Stimulated activated CD4-positive, alpha-beta T cell treated with anti-CD3 and anti-CD28 coated beads, Interleukin-4, amount 100 ng/mL, for 4 hours (primary cell): ENCODE measurements at places on chromosomes 4 and X.
A peak's percentile ranks its signal among the peaks of the same experiment; 100 is the strongest.

DNA sequence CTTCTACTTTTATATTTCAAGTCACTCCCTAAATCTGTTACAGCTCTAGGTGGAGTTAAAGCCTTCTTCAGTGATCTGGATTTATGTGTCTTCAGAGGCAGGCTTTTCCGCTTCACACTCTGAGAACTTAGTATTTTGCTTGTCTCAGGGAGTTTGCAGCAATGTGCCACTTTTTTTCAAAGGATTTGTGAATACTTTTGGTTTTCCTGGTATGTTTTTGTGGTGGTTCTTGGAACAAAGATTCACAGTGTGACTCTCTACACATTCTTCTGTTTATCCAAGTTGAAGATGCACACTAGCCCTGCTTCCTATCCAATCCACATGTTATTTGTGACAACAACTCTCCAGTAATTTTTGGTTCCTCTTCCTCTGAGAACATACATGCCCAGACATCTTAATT, 1253.7 kb downstream of the TECRL start:
- DNase-seq: no peak

- no peak for DNase-seq
These were observed 330.3 kb downstream of the TRAM1L1 start for GRCh38 chr4:116755051-116755450.

- DNase-seq: no peak
These were observed 17.9 kb downstream of the COX18 start for GRCh38 chr4:73051625-73052024.

- no peak for DNase-seq
These were observed 22.9 kb upstream of the GABRQ start for GRCh38 chrX:152614791-152615190.

- no peak for DNase-seq
These were observed 199.9 kb downstream of the TENM3 start for GRCh38 chr4:182443070-182443469.

DNA sequence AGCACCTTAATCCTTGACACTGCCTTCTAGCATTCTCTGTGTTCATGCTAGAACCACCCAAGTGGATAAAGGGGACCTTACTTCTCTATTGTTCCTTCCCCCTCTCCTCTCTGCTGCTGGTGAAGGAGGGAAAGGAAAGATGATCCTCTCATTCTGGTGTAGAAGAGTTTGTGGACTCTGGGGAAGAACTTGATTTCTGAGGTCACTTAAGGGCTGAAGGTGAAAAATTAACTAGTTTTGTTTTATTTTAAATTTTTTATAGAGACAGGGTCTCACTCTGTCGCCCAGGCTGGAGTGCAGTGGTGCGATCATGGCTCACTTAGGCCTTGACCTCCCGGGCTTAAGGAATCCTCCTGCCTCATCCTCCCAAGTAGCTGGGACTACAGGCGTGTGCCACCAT, 29.8 kb downstream of the SMS start:
- no peak for DNase-seq

GRCh38 chr4:184235526-184235925, 17.9 kb upstream of the ENPP6 start:
- DNase-seq: no peak

- DNase-seq: no peak
These were observed 298.9 kb upstream of the MAGEB16 start for GRCh38 chrX:35499071-35499862.

DNA sequence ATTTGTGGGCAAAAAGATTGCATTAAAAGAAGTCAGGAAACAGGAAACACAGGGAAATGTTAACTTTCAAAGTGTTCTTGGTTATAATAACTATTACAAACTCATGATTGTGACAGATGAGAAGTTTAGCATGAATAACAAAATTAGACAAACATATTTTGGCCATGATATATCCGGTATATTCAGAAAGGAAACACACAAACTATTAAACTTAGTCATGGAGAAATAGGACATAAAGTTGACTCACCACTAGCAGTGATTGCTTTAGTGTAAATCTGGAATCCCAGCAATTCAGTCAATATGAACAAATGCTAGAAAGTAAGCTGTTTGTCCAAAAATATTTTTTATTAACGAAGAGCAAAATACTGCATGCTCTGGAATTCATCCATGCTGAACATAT, 1299.9 kb downstream of the C4orf33 start:
- no peak for DNase-seq

- DNase-seq: no peak
These were observed 53.1 kb downstream of the CCNI start for GRCh38 chr4:77022560-77023179.

DNA sequence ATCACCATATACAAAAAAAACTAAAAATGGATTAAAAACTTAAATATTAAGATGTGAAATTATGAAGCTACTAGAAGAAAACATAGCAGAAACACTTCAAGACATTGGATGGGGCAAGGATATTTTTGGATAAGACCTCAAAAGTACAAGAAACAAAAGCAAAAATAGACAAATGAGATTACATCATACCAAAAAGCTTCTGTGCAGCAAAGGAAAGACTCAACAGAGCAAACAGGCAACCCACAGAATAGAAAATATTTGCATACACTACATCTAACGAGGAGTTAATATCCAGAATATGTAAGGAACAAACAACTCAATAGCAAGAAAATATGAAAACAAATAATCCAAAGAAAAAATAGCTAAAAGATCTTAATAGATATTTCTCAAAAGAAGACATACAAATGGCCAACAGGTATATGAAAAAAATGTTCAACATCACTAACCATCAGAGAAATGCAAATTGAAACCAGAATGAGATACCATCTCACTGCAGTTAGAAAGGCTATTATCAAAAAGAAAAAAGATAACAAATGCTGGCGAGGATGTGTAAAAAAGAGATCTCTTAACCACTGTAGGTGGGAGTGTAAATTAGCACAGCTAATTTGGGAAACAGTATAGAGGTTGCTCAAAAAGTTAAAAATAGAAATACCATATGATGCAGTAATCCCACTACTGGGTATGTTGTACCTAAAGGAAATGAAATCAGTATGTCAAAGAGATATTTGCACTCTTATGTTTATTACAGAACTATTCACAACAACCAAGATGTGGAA, 17.8 kb upstream of the LRCH2 start:
- no peak for DNase-seq

- DNase-seq: peak; percentile 20
These were observed 32.9 kb downstream of the HTT-AS start for GRCh38 chr4:3041192-3042142.

DNA sequence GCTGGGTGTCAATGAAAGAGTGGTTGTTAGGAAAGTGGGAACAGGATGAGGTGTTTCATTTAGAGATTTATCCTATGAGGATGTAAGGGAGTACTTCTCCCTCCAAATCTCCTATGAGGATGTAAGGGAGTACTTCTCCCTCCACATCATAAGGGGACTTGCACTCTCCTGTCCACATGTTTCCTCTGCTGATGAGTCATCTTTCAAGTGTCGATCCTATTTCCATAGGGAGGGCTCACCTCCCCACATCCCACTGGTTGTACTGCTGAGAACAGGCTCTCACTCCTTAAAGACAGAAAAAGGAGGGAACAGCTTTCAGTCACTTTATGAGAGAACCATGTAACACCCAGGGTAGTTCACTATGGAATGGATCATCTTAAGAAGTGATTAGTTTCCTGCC, 65.0 kb downstream of the INPP4B start:
- no peak for DNase-seq

GRCh38 chr4:68734095-68734494, 63.6 kb upstream of the UGT2B15 start:
- no peak for DNase-seq

DNA sequence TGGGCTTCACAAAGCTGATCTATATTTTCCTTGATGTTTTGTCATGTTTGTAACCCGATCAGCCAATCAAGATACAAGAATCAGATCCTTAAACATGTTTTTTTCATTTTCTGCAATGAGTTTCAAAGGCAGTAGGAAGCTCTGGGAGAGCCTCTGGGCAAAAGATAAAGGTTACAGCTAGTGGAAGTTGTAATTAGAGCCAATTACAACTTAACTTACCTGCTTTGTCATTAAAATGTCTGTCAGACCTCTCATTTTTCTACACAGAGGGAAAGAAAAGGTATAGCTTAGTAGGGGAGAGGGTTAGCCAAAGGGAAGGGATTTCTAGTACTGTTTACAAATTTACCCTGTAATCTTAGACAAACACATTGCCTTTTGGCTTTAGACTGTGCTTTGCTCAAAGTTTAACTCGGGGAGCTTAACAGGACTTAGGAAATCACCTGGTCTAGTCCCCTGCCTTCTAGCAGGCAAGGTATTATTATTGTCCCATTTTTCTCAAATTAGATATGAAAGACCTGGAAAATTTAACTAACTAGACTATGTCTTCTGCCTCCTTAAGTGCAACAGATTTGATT, 55.8 kb downstream of the FGF16 start:
- DNase-seq: no peak

GRCh38 chr4:112951362-112952312, 97.8 kb upstream of the ANK2 start:
- no peak for DNase-seq

- DNase-seq: no peak
These were observed 63.9 kb downstream of the CPEB2 start for GRCh38 chr4:15066140-15066539.

GRCh38 chr4:138056541-138056940, 185.6 kb downstream of the SLC7A11 start:
- DNase-seq: no peak

GRCh38 chr4:89363786-89364185, 56.2 kb upstream of the GPRIN3 start:
- DNase-seq: no peak

DNA sequence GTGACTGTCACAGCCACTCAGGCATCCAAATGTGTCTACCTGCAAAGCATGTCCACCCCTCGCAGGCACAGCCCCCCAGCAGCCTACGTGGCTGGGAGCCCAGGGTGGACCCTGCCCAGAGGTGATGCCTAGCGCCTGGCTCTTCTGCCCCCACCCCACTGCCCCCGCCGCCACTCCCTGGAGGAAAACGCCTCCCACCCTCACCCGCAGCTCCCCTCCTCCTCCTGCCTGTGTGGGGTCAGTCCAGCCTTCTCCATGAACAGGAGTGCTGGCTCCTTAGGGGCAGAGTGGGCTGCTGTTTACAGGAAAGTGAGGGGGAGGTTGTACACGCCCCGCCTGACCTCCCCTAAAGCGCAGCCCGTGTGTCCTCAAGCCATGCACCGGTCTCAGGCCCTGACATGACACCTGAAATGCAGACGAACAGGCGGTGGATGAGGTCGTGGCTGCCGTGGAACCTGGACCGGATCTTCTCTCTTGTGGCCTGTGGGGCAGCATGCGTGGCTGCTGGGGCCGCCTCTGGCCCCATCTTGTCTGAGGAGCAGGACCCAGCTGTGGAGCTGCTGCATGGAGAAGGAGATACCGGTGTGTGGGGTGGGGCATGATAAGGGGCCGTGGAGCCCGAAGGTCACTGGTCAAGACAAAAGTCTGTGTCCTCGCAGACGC, 11.9 kb upstream of the MXD4 start:
- no peak for DNase-seq

DNA sequence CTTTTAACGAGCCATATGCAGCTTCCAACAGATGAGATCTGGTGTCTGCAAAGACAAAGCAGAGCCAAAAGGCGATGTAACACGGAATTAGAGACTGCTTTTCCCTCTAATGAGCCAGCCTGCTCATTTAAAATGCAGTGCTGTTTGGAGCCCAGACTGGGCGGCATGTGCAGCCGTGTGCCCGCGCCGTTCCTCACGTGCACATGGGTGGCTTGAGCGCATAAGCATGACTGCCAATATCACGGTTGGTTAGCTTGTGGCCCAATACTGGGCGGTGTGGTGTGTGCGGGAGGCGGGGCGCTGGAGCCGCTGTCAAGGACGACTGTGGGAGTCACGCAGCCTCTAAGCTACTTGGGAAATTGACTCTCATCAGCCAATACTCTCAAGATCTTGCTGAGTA, 87.0 kb upstream of the SCOC start:
- DNase-seq: no peak

GRCh38 chr4:33160126-33160525, 2440.0 kb downstream of the PCDH7 start:
- DNase-seq: no peak

DNA sequence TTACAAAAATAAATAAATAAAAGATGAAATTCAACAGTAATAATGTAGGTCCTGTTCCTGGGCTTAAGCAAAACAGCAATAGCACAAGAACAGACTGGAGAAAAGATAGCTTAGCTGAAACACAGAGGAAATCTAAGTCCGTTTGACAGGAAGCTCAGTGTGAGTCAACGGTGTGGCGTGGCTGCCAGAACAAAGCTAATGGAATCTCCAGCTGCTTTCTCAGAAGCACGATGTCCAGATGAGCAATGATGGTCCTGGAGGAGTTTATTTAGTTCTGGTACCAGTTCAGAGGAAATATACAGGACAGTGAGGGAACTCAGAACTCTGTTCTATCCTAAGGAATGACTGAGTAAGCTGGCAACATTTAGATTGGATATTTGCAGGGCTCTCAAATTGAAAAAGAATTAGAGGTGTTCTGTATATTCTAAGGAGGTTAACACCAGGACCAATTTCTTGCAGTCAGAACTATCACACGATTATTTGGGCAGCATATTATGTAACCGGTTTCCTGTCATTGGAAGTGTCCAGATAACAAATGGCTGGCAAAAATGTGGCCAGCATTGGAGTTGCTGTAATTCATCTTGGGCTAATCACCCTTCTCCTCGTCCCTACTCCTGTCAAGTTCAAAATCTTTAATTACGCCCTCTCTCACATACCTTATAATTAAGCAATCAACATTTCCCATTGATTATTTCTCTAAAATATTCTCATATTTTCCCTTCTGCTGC, 12.7 kb downstream of the GAB3 start:
- DNase-seq: peak; percentile 35

- no peak for DNase-seq
These were observed 210.9 kb downstream of the FRMPD4 start for GRCh38 chrX:12349201-12349600.

GRCh38 chr4:89835413-89835812, 1.5 kb downstream of the SNCA start:
- DNase-seq: no peak

DNA sequence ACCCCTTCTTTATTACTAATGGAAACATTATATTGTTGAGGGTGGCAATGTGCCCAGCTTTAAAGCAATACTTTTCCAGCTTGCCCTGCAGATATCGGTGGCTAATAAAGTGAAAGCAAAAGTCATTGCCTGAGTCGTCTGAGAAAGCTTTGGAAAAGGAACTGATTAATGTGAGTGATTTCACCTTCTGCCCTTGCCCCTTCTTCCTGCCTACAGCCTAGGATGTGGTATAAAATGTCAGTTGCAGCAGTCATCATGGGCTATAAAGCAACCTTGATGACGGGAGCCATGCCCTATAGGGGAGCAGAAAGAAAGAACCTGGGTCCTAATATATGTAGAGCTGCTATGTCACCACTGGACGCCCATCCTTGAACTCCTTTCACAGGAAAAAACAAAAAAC, 132.4 kb upstream of the USP9X start:
- DNase-seq: no peak
